ENCODE measurements at places on chromosomes 4 and X.
A peak's percentile ranks its signal among the peaks of the same experiment; 100 is the strongest.

GRCh38 chr4:142875117-142875516, 29.0 kb upstream of the INPP4B start:
- no peak for DNase-seq

- DNase-seq = no peak
Measured at GRCh38 chr4:129371926-129372325, 276.0 kb downstream of the C4orf33 start.

DNA sequence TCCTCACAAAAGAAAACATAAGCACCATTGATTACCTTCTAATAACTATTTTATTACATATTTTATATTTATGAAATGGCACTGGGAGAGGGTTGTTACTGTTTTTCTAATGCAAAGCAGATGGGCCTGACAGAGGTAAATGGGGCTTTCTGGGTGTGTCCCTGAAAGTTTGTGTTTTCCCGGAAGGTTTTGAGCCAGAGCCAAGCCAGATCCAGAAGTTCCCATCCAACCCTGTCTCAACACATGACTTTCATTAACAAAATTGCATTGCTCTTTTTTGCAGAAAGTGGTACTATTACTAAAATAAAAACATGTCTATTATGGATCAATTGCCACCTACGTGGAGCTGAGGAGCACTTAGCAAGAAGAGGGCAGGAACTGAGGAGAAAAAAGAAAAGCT, 181.3 kb downstream of the RAB28 start:
- DNase-seq = no peak

DNA sequence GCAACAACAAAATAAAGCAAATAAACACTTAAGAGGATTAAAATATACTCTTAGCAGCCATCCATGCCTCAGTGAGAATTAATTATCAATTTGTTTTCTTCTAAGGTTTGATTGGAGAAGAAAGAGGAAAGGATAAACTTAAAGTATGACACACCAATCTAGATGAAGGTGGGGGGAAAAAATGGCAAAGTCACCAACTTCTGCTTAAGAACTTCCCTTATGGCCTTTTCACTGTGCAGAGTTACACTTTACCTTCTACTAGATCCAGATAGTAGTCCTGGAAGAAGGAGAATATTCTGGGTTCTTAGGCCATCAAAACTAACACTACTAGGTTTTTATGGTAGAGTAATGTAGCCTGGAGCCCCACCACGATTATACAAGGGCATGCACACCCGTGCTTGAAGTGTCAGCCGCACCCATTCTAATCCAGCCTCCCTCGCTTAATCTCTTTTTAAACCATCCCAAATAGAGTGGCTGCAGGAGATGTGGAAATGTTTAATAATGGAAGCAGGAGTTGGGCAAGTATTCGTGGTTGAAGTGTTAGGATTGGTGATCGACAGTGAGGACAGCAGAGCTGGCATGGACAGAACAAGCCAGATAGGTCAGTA, 14.1 kb downstream of the ENPEP start:
- DNase-seq = no peak

- DNase-seq = no peak
Measured at GRCh38 chrX:65745427-65745826, 78.0 kb downstream of the MSN start.

GRCh38 chrX:103158317-103158621, 56.6 kb upstream of the BEX4 start:
- DNase-seq = no peak

GRCh38 chrX:150982235-150982787, 824 bp upstream of the HMGB3 start:
- no peak for DNase-seq

DNA sequence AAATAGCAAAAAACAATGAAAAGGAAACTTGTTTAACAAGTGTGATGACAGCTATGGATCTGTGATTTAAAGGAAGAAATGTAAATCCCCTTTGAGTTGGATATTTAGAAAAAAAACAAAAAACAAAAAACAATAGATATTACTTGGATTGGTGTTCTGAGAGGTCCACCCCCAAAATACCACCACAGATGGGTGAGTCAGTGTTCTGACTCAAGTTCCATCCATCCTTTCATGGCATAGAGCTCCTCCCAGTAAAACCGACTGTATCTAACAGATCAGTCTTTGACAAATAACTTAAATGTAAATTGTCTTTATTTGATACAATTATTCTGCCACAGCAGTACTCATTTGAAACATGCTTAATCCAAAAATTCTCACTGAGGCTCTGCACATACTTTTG, 27.4 kb downstream of the TMPRSS11B start:
- DNase-seq = no peak

GRCh38 chr4:54234497-54235205, 5.6 kb downstream of the PDGFRA start:
- DNase-seq = no peak

GRCh38 chr4:177047070-177047850, 254.5 kb upstream of the VEGFC start:
- DNase-seq = no peak

DNA sequence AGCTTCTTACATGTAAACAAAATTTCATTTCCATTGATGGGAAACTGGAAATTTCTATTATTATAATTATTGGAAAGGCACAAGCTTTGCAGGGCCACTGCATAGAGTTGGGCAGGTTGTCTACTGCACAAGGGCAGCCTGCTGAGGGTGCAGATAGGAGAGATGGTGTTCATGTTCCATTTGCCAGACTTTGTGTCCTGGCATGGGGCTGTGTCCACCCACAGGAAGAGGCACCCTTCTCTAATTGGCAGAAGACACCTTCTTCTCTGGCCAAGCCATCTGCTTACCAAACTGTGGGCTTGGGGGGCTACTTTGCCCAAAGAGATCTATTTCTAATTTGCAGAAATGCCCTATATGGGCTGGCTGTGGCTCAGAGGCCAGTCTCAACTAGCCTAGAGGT, 140.7 kb downstream of the GATB start:
- no peak for DNase-seq

DNA sequence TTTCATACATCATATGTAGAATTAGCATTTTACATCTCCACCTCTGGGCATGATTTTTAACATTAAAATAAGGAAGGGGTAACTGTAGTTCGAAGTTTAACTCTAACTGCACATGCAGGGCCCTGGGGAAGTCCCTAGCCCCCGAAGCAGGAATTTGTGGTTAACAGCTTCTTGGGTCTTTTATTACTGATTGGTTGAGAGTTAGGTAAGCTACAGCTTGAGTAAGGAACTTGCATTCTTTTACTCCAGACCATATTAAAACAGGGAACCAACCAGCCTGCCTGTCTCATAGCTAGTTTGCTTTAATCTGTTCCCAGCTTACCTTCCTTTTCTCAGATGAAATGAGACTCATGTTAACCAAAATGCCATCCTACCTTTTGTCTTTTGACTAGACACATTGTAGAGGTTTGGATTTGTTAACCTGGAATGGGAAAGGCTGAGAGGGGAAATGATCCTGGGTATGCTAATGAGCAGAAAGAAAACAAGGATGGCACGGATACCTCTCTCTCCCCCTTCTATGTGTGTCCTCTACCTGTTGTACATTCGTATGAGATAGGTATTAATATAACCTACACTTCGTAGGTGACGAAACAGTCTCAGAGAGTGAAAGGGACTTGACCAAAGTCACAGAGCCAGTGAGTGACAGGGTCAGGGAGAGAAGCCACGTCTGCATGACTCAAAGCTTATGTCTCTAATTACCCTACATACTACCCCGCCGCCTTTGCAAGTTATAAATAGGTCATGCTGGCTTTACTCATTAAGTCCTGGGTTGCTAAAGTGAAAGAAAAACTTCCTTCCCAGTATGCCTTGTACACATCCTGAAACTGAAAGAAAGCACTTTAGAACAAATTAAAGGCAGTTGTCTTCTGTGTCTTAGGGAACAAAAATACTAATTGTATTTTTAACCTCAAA, 119.5 kb upstream of the AFF2 start:
- DNase-seq = peak; percentile 1

DNA sequence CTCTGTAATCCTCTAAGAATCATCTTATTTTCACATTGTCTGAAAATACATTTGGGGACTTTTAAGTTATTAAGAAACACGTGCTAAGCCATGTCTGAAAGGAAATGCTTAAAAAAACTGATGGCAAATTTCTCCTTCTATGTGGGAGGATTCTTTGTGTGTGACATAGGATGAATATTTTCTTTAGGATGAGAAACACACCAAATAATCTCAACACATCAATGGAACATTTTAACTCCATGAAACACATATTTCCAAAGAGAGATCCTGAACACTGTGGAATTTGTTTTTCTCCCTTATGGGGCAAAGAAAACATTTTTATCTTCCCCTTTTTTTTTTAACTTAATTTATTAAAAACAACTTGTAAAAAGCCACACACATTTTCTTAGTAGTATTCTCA, 153.8 kb upstream of the ANKRD50 start:
- no peak for DNase-seq

GRCh38 chrX:40154853-40155588, 57.3 kb upstream of the BCOR start:
- no peak for DNase-seq

DNA sequence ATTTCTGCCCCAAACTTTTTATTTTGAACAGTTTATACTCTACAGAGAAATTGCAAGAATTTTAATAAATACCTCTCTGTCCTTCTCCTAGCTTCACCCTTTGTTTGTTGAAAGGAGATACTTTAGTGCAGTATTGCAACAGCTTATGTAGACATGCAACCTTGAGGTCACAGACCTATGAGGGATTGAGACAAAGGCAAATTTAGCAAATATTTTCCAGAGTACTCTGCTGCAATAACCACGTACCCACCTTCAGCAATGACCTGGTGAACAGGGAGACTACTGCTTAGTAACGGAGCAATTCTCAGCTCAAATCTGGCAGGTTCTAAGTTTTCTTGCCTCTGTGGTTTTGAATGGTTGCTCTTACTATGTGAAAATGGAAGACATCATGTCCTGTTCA, 13.2 kb downstream of the FGA start:
- DNase-seq = no peak

DNA sequence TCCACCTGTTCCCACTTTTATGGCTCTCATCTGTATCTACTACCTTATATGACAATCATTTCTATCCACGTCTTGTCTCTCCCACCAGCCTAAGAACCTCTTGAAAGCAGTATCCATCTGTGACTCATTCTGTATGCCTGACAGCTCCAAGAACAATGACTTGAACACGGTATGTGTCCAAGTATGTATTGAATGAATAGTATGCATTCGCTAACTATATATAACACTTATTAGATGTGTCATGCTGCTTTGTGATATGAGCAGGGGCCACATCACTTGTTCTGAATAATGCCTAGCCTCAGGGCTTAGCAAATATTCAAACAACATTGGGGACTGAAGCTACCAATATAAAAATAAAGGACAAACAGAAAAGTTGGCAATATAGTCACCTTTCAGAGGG, 4.9 kb downstream of the OPHN1 start:
- DNase-seq = no peak

GRCh38 chr4:26088433-26088928, 174.5 kb downstream of the SMIM20 start:
- no peak for DNase-seq

DNA sequence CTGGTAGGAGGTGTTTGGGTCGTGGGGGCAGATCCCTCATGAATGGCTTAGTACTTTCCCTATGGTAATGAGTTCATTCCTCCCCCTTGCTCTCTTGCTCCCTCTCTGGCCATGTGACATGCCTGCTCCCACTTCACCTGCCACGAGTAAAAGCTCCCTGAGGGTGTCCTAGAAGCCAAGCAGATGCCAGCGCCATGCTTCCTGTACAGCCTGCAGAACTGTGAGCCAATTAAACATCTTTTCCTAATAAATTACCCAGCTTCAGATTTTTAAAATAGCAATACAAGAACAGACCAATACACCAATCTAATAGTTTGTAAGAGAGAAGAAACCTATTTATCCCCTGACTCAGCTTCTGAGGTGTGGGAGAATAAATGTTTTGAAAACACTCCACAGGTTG, 60.5 kb downstream of the FGFBP1 start:
- no peak for DNase-seq

GRCh38 chr4:66097218-66097617, 426.9 kb upstream of the EPHA5 start:
- no peak for DNase-seq

DNA sequence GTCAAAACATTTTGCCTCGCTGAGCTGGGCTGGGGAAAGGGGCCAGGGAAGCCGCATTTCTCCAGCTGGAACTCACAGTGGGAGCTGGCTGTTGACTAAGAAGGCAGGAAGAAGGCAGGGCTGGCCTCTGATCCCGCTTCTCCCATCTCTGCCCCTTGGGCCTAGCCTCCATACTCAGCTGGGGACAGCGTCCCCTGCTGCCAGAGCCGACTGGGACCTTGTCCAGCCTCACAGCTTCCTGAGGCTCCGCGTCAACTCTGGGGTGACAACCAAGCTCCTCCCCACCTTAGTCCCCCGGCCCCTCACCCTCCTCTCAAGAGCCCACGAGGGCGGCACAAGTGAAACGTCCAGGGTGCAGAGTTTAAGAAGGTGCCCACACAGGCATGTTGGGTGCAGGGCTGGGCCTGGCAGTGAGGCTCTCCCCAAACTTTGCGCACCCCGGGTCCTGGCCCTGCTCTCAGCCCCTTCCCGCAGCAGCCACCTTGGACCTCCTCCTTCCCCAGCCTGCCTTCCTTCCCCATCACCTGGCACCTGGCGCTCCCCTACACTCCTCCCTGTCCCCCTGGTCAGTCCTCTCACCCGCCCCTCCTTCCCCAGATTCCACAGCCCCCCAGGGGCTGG, 100.8 kb downstream of the PSAPL1 start:
- DNase-seq = no peak

DNA sequence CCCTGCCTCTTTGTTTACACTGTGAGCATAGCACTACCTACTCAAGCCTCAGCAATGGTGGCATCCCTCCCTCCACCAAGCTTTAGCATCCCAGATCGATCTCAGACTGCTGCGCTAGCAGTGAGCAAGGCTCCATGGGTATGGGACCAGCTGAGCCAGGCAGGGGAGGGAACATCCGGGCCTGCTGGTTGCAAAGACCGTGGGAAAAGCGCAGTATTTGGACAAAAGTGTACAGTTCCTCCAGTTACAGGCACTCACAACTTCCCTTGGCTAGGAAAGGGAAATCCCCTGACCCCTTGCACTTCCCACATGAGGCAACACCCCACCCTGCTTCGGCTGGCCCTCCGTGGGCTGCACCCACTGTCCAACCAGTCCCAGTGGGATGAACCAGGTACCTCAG, 26.5 kb downstream of the EGF start:
- DNase-seq = no peak

GRCh38 chr4:11138964-11139363, 289.7 kb downstream of the HS3ST1 start:
- DNase-seq = no peak

DNA sequence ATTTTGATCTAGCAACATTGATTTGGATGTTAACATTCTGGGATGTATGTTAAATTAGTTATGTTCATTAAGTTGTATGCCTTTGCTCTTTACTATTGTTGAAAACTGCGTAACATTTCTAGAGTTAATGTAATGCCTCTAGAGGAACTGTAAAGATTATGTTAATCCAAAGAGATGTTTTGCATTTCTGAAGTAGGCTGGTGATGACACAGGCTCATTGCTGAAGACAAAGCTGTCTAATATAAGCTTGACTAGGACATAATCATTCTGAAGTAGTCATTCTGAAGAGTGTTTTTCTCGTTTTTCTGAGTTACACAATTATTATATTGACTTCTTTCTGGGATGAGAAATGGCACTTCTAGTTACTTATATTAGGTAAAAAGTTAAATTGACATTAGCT, 72.9 kb downstream of the LRP2BP start:
- no peak for DNase-seq

Data from activated effector memory CD4-positive, alpha-beta T cell treated with Interleukin-2 at 50 U/mL for 16 hours (primary cell).